ENCODE measurements at places on chromosomes 1 and 21.
A peak's percentile ranks its signal among the peaks of the same experiment; 100 is the strongest.

DNA sequence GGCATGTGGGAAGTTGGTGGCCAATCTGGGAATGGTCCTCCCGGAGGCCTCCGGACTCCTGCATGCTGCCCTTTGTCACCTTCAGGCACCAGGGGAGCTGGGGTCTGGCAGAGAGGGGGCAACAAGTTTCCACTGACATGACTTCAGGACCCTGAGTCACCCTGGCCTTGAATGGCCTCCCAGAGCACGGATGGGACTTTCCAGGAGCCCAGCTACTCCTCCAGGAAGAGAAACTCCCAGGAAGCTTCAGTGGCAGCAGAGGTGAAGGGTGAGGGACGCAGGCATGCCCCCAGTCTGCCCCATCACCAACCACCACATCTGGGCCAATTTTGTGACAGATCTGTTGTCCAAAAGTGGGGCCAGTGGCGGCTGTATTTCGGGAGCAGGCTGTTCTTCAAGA is 55.9 kb upstream of the WASF2 start:
- no peak for DNase-seq

- peak; percentile 74 for DNase-seq
These were observed 11.2 kb downstream of the CD84 start for GRCh38 chr1:160567858-160568682.

DNA sequence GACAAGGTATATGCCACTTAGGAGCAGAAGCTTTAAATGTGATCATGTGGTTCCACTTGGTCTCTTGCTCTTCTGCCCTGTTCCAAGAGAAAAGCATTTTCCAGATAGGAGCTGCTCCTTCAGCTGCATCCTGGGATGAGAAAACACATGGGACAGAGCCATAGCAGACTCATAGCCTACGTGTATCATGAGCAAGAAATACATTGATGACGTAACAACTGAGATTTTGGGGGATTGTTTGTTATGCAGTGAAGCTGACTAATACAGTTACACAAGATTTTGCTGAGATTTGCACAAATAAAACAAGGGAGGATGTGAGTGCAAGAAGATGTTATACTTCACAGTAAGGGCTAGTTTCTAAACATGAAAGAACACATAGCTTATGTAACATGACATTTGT is 36.0 kb upstream of the IRF2BP2 start:
- no peak for DNase-seq

DNA sequence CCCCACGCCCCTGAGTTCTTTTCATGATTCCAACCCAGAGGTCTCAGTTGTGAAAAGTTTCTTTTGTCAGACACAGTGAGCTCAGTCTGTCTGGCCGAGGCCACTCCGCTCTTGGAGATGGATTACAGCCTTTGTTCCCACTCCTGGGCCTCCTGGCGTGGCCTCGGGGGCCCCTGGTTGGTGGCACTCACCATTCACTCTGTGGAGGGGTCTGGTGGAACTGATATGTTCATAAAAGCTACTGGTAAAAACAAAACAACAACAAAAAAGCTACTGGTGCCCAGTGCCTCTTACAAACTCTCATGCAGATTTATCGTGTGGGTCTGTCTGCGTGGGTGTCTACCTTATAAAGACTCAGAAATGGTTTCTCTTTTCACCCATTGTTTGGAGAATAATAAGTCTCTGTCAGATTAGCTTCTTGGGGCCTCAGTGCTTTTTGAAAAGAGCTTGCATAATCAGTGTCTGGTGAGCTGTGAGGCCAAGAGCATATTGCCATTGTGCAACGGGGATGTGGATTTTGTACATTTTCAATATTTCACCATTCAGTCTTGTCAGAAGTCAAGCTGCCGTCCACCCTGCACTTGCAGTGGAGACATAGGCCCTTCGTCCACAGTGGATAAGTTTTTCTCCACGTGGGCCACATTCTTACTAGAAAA is 86.7 kb downstream of the GALNT2 start:
- no peak for DNase-seq

GRCh38 chr1:243930822-243931671 is 81.0 kb upstream of the AKT3 start:
- DNase-seq: no peak

DNA sequence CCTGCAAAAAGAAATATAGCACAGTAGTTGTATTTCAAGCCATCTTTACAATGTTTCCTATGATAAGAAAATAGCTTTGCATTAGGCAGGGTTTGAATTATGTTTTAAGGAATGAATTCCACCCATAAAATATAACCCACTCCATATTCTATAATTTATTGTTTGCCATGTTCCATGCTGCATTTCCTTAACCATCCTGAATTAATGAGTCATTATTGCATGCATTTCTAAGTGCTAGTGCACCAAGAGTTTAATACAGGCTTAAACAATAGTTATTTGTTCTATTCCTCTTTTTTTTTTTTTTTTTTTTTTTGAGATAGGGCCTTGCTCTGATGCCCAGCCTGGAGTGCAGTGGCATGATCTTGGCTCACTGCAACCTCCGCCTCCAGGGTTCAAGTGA is 45.2 kb downstream of the MIGA1 start:
- DNase-seq: no peak

All from activated naive CD4-positive, alpha-beta T cell treated with Interleukin-2 at 50 U/mL for 16 hours (primary cell).